Right lung (tissue), 10 donors: ENCODE measurements at places on chromosomes 1 and 21.

DNA sequence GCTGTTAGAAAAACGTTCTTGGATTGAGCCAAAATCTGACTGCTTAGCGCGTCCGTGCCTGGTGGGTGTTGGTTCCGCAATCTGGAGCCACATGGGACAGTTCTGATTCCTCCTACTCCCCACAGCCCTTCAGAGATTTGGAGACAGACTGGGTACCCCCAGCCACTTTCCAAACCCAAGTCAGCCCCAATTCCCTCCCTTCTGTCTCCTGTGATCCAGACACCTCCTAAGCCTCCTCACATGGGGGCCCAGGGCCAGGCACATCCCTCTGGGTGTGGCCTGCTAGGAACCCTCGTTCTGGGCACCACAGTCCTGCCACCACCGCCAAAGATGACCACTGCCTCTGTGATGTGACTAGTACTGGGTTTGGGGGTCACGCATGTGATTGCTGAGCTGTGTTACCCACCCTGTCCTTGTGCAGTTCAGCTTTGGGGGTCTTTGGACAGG lies 4.8 kb downstream of the PLA2G5 start:
- no peak for DNase-seq

GRCh38 chr1:200039849-200040474 lies 12.5 kb downstream of the NR5A2 start:
- no peak for DNase-seq

DNA sequence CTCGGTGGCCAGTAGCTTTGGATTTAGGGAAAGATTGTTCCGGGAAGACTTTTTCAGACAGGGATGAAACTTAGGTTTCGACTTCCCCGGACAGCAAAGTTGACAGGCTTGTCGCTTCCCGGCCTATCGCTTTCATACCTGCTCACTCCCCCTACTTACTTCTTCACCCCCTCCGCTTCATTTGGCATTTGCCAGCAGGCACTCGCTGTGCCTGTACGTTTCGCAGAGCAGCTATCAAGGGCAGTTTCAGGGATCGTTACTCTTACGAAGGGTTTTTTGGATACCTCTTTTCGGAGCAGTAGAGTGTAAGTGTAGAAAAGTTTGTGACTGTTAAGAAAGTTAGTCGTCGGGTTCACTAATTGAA lies 393 bp downstream of the BLZF1 start:
- no peak for DNase-seq

GRCh38 chr1:19040010-19040680 lies 83.7 kb upstream of the IFFO2 start:
- no peak for DNase-seq

DNA sequence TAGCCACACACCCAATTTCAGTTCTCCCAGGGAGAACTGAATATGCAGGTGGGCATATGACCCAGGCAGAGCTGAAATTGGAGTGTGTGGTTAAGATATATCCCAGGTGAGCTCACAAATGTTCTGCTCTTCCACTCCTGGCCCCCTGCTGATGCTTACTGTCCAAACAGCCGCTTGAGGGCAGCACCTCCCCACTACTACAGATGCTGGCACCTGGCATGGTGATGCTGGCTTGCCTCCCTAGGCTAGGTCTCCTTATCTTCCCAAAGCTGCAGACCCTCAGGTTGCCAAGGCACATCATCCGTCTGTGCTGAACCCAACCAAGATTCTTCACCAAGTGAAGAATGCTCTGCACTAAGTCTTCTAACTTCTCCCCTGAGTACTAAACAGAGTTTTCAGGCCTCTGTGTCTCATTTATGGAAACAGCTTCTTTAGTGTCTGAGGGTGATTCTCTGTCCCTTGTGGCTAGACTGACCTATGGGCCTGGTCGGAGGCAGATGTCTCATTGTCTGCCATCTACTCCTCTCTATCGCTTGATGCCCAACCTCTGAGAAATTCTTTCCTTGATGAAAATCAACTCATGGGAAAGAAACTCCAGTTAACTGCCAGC lies 27.2 kb downstream of the XCL1 start:
- peak; percentile 55 for DNase-seq

DNA sequence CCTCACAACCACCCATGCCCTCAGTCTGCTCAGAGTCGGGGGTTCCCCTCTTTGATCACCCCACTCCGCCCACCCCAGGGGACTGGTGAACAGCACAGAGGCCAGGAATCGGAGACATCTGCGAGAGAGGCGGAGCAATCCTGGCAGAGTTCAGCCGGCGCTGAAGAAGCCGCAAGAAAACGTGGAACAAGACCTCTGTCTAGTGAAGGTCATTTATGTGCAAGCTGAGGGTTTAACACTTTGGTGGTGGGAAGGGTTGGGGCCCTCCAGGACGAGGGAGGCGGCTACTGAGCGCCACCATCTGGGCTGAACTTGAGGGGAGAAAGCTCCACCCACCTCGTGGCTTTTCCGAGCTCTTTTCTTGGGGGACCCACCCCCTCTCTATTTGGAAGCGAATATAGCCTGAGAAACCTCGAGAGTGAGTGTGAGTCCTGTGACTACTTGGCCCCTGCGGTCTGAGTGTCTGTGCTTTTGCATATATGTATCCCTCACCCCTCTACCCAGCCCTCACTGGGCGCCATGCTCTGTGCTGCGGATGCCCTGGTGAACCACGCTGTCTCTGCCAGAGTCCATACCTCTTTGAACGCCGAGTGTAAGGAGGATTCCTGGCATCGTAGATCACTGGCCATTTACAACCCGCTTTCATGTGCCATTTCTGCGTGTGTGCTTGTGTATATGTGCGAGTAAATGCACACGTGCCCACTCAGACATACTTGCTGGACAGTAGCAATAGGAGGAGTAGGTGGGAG lies 1.2 kb upstream of the EPHA10 start:
- DNase-seq = no peak

- DNase-seq = no peak
These were observed 32.3 kb downstream of the USH2A start for GRCh38 chr1:216390956-216391355.

DNA sequence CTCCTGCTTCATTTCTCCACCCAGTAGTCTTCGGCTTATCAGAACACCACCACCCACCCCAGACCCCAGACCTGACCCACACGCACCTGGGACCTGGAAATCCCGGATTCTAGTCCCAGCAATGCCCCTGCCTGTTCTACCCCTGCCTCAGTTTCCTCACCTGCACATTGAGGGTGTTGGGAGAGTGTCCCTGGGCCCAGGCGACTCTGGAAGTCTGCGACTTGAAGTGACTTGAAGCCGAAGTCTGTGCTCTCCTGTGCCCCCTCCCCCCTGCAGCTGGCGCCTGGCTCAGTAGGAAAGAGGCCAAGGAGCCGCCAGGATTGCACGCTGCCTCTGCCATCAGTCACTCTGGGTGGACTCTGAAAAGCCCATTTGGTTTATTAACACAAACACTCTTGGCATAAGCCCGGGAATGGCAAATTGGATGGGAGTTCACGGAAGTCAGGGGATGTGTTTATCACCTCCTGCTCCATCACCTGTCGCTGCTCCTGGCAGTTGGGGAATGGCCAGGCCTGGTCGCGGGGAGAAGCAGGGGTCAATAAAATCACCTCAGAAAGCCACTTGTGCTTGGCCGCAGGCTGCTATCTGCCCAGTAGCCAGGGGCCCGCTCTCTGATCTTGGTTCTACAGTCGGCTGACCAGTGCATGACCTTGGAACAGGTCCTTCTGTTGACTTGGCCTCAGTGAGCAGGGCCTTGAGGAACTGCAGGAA lies 132.7 kb downstream of the ACTL8 start:
- DNase-seq = no peak

DNA sequence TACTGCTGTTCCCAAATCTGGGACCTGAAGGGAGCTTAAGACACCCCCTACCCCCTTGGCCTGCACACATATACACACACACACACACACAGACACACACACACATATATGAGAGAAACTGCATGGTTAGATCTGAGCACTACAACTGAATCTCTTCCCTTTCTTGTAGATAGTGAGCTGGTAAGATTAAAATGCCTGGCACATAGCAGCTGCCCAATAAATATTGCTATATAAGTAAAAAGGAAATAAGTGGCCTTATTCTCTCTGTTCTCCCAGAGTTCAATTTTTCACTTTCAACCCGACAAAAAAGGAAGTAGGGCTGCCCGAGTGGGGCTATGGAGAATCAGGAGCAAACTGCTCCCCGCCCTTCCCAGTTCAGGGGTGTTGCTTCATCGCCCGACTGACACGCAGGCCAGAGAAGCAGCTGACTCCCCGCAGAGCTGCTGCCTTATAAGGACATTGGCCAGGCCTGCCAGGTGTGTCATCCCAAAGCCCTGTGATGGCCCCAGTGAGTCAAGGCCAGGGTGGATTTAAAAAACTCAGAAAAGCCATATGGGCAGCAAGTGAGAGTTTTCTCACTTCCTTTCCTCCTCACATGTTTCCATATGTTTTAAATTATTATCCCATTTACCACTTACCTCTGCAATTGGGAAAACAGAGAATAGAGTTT lies 106.5 kb upstream of the SLC44A3 start:
- DNase-seq = no peak

DNA sequence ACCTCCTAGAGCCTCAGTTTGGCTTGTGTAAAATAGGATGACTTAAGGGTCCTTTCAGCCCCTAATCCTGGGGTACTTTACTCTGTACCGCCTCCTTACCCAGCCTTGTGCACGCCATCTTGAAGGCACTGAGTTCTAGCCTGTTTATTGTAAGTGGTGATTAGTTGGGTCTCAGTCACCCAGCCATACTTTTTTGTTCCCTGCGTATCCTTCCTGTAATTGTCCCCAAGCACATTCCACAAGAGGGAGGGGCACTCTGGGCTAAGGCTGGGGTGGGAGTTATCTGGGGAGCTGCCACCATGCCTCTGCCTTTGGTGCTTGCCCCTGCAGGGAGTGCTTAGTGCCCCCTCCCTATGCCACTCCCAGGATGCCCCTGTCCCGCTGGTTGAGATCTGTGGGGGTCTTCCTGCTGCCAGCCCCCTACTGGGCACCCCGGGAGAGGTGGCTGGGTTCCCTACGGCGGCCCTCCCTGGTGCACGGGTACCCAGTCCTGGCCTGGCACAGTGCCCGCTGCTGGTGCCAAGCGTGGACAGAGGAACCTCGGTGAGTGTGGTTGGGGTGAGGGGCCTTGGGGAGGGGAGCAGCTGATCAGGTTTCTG lies 856 bp downstream of the FDPS start:
- peak; percentile 26 for DNase-seq
